Suppressor macrophage (primary cell): ENCODE measurements at places on chromosomes 7 and 10.

GRCh38 chr7:108253275-108254044 is 123.3 kb upstream of the LAMB4 start:
- DNase-seq, result no peak

GRCh38 chr7:82050792-82051191 is 280.9 kb upstream of the HGF start:
- DNase-seq, result no peak

GRCh38 chr7:43559171-43559945 is 23.6 kb upstream of the STK17A start:
- no peak for DNase-seq

DNA sequence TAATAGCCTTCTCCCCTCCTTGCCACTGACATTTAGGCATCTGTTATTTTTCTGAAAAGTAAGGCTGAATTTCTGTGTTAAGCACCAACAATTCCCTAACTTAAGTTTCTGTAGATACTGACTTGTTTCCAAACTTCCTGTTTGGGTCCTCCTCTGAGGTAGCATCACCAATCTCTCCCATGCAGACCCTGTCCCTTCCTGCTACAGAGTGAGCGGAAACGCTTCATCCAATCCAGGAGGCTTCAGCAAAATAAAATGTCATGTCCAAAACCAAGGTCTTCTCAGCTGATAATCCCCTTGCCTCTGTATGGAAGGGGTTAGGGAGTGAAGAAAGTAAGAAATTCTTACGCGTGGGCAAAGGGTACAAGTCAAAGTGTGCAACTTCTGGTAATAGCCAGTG is 29.9 kb downstream of the XPNPEP1 start:
- no peak for DNase-seq

- DNase-seq, result peak; percentile 94
Measured at GRCh38 chr7:143372070-143372469, 9.1 kb upstream of the ZYX start.

DNA sequence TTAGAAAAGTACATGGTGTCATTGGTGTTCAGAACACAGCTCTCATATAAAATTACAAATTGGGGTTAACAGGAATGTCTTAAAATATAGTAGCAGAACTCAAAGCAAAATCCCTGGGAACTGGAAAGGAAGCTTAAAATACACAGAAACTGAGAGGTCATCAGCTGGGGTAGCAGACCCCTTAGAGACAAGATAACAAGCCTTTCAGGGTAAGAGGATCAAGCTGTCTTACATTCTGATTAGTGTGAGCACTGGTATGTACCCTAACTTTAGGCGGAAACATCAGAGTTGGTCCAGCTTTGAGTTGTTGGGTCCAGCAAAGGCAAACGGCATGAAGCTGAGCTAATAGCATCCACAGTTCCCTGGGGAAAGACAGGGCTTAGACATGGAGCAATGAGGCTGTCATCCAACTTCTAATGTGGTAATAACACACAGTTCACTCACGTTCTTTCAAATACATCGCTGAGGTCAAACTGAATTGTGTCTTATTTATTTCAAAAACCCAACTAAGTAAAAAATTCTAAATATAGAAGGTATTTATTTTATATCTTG is 32.6 kb downstream of the ARHGAP21 start:
- no peak for DNase-seq

GRCh38 chr7:27132214-27132613 is 1.7 kb upstream of the HOXA4 start:
- DNase-seq, result no peak

- DNase-seq, result no peak
Measured at GRCh38 chr10:76324283-76324682, 892.9 kb downstream of the LRMDA start.

GRCh38 chr7:2445047-2445446 is 31.2 kb downstream of the GRIFIN start:
- DNase-seq, result no peak

- DNase-seq, result peak; percentile 19
Measured at GRCh38 chr7:152751449-152752141, 8.0 kb upstream of the ACTR3B start.

GRCh38 chr10:133326223-133326551 is 10.5 kb downstream of the CALY start:
- no peak for DNase-seq
